ENCODE measurements at places on chromosomes 3 and 15.
A peak's percentile ranks its signal among the peaks of the same experiment; 100 is the strongest.

- no peak for DNase-seq
These were observed 774 bp downstream of the IMP3 start for GRCh38 chr15:75639191-75639708.

GRCh38 chr3:15309662-15310335 lies 22.6 kb downstream of the SH3BP5 start:
- no peak for DNase-seq

DNA sequence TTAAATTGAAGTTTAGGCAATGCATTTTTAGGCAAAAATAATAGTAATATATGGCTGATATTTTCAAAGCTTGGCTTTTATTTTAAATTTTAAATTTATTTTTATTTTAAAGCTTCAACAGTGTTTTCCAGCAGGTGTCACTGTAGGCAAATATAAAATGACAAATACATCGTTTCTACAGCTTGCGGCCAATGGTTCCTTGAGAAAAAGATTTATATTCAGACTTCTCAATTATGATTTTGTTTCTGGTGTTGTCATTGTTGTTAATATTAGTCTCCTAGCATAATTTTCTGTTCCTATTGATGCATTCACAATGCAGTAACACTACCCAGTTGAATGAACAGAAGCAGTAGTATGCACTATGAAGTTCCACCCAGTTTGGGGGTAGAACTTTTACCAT lies 220.7 kb upstream of the DNAJC19 start:
- peak; percentile 31 for DNase-seq

GRCh38 chr3:50192689-50193141 lies 1.3 kb downstream of the GNAT1 start:
- DNase-seq: no peak

- DNase-seq: no peak
These were observed 57.1 kb upstream of the POLG start for GRCh38 chr15:89391685-89392257.

DNA sequence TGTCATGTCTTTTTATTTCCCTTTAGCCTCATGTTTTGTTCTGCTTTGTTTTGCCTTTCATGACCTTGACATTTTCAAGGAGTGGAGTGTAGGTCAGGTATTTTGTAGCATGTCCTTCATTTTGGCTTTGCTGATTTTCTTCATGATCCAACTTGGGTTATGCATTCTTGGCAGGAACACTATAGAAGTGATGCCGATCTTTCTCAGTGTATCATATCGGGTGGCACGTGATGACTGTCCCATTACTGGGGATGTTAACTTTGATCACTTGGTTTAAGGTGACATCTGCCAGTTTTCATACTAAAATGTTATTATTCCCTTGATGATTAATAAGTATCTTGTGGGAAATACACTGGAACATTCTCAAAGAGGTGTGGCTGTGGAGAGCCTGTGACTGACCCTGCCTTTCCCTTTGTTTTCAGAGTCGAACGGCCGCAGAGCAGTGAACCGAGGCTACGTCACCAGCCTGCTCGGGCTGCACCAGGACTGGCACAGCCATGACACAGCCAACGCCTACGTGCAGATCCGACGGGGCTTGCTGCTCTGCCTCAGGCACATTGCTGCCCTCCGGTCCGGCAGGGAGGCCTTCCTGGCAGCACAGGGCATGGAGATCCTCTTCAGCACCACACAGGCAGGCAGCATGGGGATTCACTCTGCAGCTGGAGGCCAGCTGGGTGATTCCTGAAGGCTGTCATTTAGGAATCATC lies 167.7 kb downstream of the AGBL1 start:
- no peak for DNase-seq

All from NCI-H1436 (cell line).